Testis (tissue), 5 donors: ENCODE measurements at places on chromosomes 11 and 22.

DNA sequence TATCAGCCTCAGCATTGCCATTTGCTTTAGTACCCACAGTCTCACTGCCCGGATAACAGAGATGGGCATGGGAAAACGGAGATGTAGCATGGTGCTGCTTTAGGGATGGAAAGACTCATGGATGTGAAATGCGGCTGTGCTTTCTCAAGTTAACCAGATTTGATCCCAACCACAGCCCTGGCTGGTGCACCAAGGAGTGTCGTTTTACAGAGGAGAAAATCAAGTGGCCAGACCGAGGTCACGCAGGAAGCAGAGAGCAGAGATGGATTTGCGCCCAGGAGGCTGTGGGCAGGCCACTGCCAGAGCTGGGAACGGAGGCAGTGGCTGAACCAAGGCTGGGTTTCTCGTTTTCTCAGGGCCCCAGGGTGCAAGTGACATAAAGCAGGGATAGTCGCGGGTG lies 9.0 kb downstream of the MB start:
- H3K27ac ChIP-seq: no peak overlapping the region
- no peaks in the 10 kb centered on the region for H3K36me3 ChIP-seq
- no peak for DNase-seq
- H3K4me1 ChIP-seq: peaks cover 6% of the 10 kb centered on the region
- H3K27me3 ChIP-seq: no peaks in the 10 kb centered on the region
- H3K4me3 ChIP-seq: no peak overlapping the region

DNA sequence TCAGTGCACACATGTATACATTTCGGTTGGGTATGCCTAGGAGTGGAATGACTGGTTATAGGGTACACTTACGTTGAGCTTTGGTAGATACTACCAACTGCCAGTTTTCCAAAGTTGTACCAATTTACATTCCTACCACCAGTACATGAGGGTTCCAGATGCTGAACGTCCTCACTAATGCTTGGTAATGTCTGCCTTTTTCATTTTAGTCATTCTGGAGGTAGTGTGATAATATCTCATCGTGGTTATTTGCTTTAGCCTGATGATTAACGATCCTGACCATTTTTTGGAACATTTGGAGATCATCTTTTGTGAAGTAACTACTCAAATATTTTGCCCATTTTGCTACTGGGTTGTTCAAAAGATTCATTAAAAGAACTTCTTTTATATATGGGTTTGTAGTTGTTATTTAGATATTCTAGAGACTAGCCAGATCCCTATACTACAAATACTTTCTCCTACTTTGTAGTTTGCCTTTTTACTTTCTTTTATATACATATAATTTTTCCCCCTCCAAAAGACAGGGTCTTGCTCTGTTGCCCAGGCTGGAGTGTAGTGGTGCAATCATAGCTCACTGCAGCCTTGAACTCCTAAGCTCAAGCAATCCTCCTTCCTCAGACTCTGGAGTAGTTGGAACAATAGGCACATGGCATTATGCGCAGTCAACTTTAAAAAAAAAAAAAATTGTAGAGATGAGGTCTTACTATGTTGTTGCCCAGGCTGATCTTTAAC lies 62.1 kb downstream of the RBFOX2 start:
- H3K4me3 ChIP-seq: no peak overlapping the region
- H3K27me3 ChIP-seq: no peaks in the 10 kb centered on the region
- H3K27ac ChIP-seq: no peak overlapping the region
- peaks cover 4% of the 10 kb centered on the region for H3K4me1 ChIP-seq

GRCh38 chr11:69249311-69250185 lies 44.4 kb upstream of the MYEOV start:
- peak; percentile 5 for DNase-seq
- H3K4me1 ChIP-seq: no peaks in the 10 kb centered on the region
- H3K27ac ChIP-seq: no peak overlapping the region
- no peaks in the 10 kb centered on the region for H3K36me3 ChIP-seq
- H3K27me3 ChIP-seq: no peaks in the 10 kb centered on the region
- no peak overlapping the region for H3K4me3 ChIP-seq

- peak overlapping the region; percentile 71 for H3K4me3 ChIP-seq
- no peaks in the 10 kb centered on the region for H3K27me3 ChIP-seq
- DNase-seq: peak; percentile 54
- no peaks in the 10 kb centered on the region for H3K36me3 ChIP-seq
- peak overlapping the region; percentile 58 for H3K27ac ChIP-seq
These were observed 802 bp downstream of the ATG2A start for GRCh38 chr11:64916040-64916774.

- H3K27ac ChIP-seq: no peak overlapping the region
- no peaks in the 10 kb centered on the region for H3K27me3 ChIP-seq
- H3K36me3 ChIP-seq: no peaks in the 10 kb centered on the region
- DNase-seq: no peak
- no peaks in the 10 kb centered on the region for H3K4me1 ChIP-seq
These were observed 38.1 kb upstream of the CHRM4 start for GRCh38 chr11:46429717-46430116.

DNA sequence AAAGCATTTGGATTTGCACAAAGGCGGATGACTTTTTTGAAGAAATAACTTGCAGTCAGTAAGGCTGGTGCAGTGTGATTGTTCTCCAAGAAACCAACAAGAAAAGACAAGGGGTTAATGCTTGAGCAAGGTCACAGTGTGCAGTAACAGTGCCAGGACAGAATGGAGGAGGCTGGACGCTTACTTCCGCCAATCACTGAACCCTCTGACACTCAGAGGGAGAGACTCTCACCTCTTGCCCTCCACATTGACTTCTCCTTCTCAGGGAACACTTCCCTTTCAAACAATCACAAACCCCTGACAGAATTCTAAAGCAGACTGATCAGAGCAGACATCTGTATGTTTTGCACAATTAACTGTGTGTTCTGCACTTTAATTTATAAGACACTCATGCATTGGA lies 228.4 kb downstream of the BLID start:
- no peak overlapping the region for H3K4me3 ChIP-seq
- no peak overlapping the region for H3K27ac ChIP-seq
- H3K27me3 ChIP-seq: no peaks in the 10 kb centered on the region
- no peaks in the 10 kb centered on the region for H3K36me3 ChIP-seq
- H3K4me1 ChIP-seq: peaks cover 36% of the 10 kb centered on the region
- no peak for DNase-seq

DNA sequence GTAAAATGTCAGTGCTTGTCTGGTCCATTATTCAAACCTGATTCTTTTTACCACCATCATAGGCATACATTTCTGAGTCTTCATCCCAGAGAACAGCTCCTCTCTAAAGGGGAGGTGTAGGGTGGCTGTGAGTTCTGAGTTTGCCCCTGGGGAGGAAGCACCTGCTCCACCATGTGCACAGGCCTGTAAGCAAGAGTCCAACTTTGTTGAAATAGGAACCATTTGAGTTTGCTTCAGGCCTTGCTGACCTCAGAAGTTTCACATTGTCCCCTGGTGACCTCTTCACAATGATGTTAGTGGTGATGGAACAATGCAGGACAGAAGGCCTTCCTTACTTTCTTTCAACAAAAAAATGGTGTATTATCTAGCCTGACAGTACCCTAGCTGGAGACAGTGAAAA lies 54.6 kb upstream of the TOP3B start:
- no peaks in the 10 kb centered on the region for H3K36me3 ChIP-seq
- no peaks in the 10 kb centered on the region for H3K4me1 ChIP-seq
- no peak for DNase-seq
- H3K27me3 ChIP-seq: no peaks in the 10 kb centered on the region

- H3K4me3 ChIP-seq: no peak overlapping the region
- no peak for DNase-seq
- no peaks in the 10 kb centered on the region for H3K36me3 ChIP-seq
These were observed 153.2 kb downstream of the CTTN start for GRCh38 chr11:70551351-70552166.

DNA sequence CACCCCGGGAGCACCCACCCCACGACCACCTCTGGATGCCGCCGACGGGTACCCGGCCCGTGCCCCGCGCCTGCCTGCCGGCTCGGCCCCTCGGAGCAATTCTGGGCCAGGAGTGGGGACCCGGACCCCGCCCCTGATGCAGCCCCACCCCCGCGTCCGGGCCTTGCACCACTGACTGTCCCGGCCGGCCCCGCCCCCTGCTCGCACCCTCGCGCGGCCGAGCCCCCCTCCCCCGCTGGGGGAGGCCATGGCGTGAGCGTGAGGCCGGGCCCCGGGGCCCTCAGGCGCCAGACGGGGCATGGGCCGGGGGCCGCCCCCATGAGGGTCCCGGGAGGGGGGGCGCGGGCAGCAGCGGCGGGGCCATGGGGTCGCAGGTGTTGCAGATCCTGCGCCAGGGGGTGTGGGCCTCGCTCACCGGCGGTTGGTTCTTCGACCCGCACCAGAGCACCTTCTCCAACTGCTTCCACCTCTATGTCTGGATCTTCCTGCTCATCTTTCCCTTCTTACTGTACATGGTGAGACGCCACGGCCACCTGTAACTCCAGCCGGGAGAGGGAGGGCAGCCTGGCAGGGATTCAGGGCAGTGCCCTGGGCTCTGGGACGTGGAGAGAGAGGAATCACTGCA lies 486 bp downstream of the PCNX3 start:
- H3K4me1 ChIP-seq: peaks cover 39% of the 10 kb centered on the region
- H3K27me3 ChIP-seq: no peaks in the 10 kb centered on the region
- H3K4me3 ChIP-seq: peak overlapping the region; percentile 83
- H3K27ac ChIP-seq: peak overlapping the region; percentile 78
- no peaks in the 10 kb centered on the region for H3K36me3 ChIP-seq

- DNase-seq: no peak
- no peaks in the 10 kb centered on the region for H3K27me3 ChIP-seq
- no peaks in the 10 kb centered on the region for H3K36me3 ChIP-seq
- H3K4me1 ChIP-seq: no peaks in the 10 kb centered on the region
These were observed 32.6 kb upstream of the TMEM123 start for GRCh38 chr11:102485095-102485722.

GRCh38 chr11:68149417-68149816 lies 28.2 kb upstream of the CHKA start:
- no peak for DNase-seq
- no peak overlapping the region for H3K27ac ChIP-seq
- H3K4me1 ChIP-seq: peaks cover 19% of the 10 kb centered on the region
- H3K4me3 ChIP-seq: no peak overlapping the region
- no peaks in the 10 kb centered on the region for H3K36me3 ChIP-seq
- H3K27me3 ChIP-seq: no peaks in the 10 kb centered on the region

GRCh38 chr22:31020334-31020733 lies 51.3 kb downstream of the TUG1 start:
- H3K4me1 ChIP-seq: no peaks in the 10 kb centered on the region
- no peak for DNase-seq
- no peaks in the 10 kb centered on the region for H3K27me3 ChIP-seq
- H3K4me3 ChIP-seq: no peak overlapping the region

- H3K27ac ChIP-seq: no peak overlapping the region
- no peak for DNase-seq
- H3K4me3 ChIP-seq: no peak overlapping the region
- no peaks in the 10 kb centered on the region for H3K36me3 ChIP-seq
- H3K27me3 ChIP-seq: no peaks in the 10 kb centered on the region
- no peaks in the 10 kb centered on the region for H3K4me1 ChIP-seq
These were observed 13.2 kb downstream of the EHF start for GRCh38 chr11:34633990-34634693.

- H3K4me1 ChIP-seq: peaks cover 40% of the 10 kb centered on the region
- peak overlapping the region; percentile 98 for H3K4me3 ChIP-seq
- peak overlapping the region; percentile 84 for H3K27ac ChIP-seq
- DNase-seq: no peak
These were observed 952 bp downstream of the TBC1D10A start for GRCh38 chr22:30325724-30326254.

GRCh38 chr11:95556342-95557163 lies 233.0 kb downstream of the FAM76B start:
- H3K36me3 ChIP-seq: no peaks in the 10 kb centered on the region
- H3K27me3 ChIP-seq: no peaks in the 10 kb centered on the region
- H3K4me1 ChIP-seq: no peaks in the 10 kb centered on the region
- H3K4me3 ChIP-seq: no peak overlapping the region
- H3K27ac ChIP-seq: no peak overlapping the region

GRCh38 chr11:119338965-119339588 lies 1.6 kb downstream of the C1QTNF5 start:
- DNase-seq: no peak
- H3K27me3 ChIP-seq: no peaks in the 10 kb centered on the region
- no peak overlapping the region for H3K27ac ChIP-seq
- no peaks in the 10 kb centered on the region for H3K36me3 ChIP-seq
- peak overlapping the region; percentile 50 for H3K4me3 ChIP-seq
- peaks cover 32% of the 10 kb centered on the region for H3K4me1 ChIP-seq

DNA sequence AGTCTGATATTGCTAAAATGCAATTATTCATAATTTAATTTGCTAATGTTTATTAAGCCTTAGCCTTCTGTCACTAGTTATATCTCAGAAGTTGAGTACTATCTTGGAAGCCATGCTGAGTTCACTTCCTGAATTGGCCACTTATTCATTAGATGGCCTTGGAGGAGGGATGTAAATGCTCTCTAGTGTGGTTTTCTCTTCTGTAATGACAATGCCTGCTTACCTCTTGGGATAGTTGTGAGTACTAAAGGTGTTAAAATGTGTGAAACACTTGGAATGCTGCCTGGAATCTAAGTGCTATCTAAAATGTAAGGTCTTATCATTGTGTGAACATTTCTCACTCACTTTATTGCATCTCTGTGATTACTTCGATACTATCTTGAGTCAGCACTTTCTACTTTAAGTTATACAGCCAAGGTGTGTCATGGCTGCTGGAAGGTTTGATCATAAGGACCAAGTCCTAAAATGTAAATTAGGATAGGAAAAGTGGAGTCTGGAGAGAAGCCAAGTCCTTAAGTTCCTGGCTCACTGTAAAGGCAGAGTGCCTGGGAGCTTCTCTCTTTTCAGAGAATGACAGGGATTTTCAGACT lies 12.4 kb downstream of the GLYATL2 start:
- H3K4me1 ChIP-seq: no peaks in the 10 kb centered on the region
- no peak overlapping the region for H3K4me3 ChIP-seq
- no peaks in the 10 kb centered on the region for H3K36me3 ChIP-seq

GRCh38 chr22:28883917-28884746 lies 760 bp downstream of the ZNRF3 start:
- no peak overlapping the region for H3K27ac ChIP-seq
- H3K36me3 ChIP-seq: no peaks in the 10 kb centered on the region
- H3K4me3 ChIP-seq: peak overlapping the region; percentile 70
- H3K27me3 ChIP-seq: no peaks in the 10 kb centered on the region
- DNase-seq: peak; percentile 22

DNA sequence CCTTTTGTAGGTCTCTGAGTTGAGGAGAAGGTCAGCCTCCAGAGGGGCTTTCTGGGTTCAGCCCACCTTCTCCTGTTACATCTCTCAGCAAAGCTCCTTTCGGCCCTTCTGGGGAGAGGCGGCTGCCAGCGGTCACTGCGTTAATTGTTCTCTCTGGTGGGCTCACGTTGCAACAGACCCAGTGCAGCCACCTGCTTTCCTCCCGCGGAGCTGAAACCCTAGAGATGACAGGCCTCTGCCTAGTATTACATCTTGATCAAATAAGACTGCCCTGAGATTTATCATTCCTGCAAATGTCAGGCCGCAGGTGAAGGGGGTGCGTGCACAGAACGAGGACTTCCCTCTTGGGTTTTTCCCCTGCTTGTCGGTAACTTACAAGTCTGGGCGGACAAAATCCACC lies 43.2 kb upstream of the CREB3L1 start:
- H3K27ac ChIP-seq: no peak overlapping the region
- H3K4me3 ChIP-seq: no peak overlapping the region
- no peak for DNase-seq
- no peaks in the 10 kb centered on the region for H3K36me3 ChIP-seq
